Large intestine (tissue), 12 donors: ENCODE measurements at places on chromosomes 2 and 18.

- no peak for DNase-seq
Measured at GRCh38 chr2:208090420-208090819, 33.9 kb downstream of the CRYGD start.

GRCh38 chr2:189485146-189485545 is 43.9 kb downstream of the WDR75 start:
- DNase-seq: no peak

- no peak for DNase-seq
Measured at GRCh38 chr2:105140240-105140568, 101.3 kb upstream of the GPR45 start.

DNA sequence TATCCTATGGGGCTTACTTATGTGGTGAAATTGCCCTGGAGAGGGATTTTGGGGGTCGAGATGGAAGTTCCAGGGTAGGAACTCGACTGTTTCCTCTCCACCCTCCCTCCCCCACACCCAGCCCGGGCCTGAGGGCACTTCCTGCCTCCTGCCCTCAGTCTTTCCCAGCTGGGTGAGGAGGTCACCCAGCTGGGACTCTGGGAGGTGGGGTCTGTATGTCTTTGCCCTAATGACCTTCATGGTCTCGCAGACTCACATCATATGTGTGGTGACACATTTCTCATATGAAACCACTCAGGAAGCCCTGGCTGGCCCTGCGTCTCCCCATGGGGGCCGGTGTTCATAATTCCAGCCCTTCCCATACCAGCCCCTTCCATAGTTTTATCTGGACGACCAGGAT is 12.4 kb downstream of the ATOH8 start:
- DNase-seq: no peak
